ENCODE measurements at places on chromosomes 5 and 9. TPM values are rescaled to one million over a fixed set of nuclear protein-coding genes. Genes with fewer than 3 reads are reported as not detected.

DNA sequence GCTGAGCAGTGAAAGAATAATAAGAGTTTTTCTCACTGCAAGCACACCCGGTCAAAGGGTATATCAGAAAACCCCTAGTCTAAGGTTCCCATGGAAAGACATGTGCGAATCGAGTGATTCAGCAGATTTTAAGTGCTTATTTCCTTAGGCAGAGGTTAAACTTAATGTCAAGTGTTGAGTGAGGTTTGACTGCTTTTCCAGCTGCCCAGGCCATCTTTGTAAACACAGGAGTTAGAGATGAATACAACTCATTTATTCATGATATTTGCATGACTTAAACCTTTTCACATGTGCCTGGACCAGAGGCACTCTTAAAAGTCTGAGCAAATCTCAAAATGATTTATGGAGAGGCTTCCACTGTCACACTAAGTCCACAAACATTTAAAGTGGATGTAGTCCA lies 137.8 kb upstream of the RGMB start:
- DNase-seq = no peak
- no peak overlapping the region for H3K27ac ChIP-seq
- peaks cover 22% of the 10 kb centered on the region for H3K4me1 ChIP-seq
- H3K36me3 ChIP-seq = no peaks in the 10 kb centered on the region
- H3K4me3 ChIP-seq = no peak overlapping the region

GRCh38 chr9:133468777-133469421 lies 9.1 kb downstream of the CACFD1 start:
- H3K4me3 ChIP-seq = no peak overlapping the region
- no peaks in the 10 kb centered on the region for H3K36me3 ChIP-seq
- DNase-seq = no peak
- no peak overlapping the region for H3K27ac ChIP-seq
- no peaks in the 10 kb centered on the region for H3K4me1 ChIP-seq

DNA sequence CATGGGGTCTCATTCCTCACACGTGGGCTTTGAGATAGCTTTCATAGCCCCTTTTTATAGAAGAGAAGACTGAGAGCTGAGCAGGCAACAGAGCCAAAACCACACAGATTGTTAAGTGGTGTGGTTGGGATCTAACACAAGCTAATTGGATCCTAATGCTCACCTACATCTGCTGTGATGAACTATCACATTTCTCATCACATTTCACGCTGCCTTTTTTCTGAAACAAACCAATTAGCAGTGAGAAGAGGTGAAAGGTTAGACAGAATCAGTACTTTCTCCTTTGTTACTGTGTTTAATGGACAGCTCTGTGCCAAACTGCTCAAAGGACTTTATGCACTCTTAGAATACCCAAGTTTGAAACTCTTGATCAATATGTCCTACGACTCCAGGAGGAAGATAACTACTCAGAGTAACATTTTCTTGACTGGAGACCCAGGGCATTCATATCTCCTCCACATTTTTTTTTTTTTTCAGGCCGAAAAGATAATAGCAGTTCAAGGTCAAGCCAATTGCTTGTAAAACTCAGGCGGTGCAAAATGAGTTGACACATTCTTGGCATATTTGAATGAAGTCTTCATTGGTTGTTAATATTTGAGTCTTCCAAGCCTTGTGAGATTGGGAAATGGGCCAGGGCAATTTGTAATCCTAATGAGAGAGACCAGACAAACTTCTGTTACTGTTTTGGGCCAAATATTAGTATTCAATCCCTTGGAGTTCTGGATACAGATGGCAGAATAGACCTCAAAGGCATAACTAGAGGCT lies 138.4 kb downstream of the KCTD16 start:
- no peaks in the 10 kb centered on the region for H3K27me3 ChIP-seq
- DNase-seq = no peak
- H3K36me3 ChIP-seq = no peaks in the 10 kb centered on the region
- H3K4me1 ChIP-seq = no peaks in the 10 kb centered on the region

- no peak overlapping the region for H3K27ac ChIP-seq
- no peaks in the 10 kb centered on the region for H3K27me3 ChIP-seq
- peaks cover 7% of the 10 kb centered on the region for H3K4me1 ChIP-seq
- DNase-seq = peak; percentile 32
- no peak overlapping the region for H3K4me3 ChIP-seq
Measured at GRCh38 chr5:123351240-123351639, 72.0 kb downstream of the CEP120 start.

DNA sequence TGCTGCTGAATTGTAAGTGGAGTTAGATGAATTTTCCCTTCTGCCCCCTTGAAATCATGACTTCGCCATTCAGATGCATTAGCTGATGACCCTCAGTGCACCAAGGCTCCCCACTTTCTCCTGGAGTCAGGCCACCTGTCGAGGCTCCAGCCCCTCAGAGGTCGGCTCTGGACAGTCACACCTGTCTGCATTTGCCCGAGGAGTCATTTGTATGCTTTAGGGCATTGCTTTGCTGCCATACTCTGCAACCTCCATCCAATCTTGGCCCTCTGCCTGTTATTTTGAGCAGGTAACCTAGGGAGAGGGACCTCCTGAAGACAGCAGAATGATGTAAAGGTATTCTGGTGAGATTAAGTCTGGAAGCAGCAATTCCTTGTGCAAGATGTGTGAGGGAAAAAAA lies 144.8 kb downstream of the MACROH2A1 start:
- no peak for DNase-seq
- H3K27ac ChIP-seq = no peak overlapping the region
- H3K27me3 ChIP-seq = no peaks in the 10 kb centered on the region
- H3K4me1 ChIP-seq = no peaks in the 10 kb centered on the region
- no peaks in the 10 kb centered on the region for H3K36me3 ChIP-seq

DNA sequence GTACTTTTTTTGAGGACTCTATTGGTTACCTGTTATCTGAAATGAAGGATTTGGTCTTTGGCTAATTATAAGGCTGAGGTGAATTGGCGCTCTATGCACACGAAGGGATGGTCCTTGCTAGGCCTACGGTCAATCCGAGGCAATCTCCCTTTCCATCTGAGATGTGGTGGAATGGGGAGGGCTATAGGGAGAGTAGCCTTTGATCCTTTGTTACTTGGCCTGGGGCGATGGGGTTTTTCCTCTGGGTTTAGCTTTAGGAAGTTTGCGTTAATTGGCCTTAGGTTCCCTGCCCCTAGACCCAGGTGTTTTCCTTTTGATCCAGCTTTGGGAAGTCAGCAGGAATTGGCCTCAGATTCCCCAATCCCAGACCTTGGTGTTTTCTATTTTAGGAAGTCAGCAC lies 102.1 kb upstream of the C9orf72 start:
- DNase-seq = no peak
- no peak overlapping the region for H3K4me3 ChIP-seq
- H3K36me3 ChIP-seq = no peaks in the 10 kb centered on the region
- H3K4me1 ChIP-seq = no peaks in the 10 kb centered on the region
- no peak overlapping the region for H3K27ac ChIP-seq
- H3K27me3 ChIP-seq = no peaks in the 10 kb centered on the region

DNA sequence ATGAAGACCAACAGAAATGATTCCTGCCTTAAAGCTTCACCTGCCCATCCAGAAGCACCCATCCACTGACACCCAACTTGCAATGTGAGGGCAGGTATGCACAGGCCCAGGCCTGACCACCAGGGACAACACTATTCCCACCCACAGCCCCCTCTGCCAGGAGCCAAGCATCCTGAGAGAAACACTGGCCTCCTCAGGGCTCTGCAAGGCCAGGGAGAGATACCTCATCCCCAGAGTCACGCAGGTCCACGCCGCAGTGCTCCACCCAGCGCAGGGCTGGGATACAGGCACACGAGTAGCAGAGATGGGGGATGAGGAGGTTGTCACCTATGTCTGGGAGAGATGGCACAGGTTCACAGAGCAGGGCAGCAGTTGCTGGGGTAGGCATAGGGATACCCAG lies 99.4 kb downstream of the PSD2 start:
- H3K27ac ChIP-seq = no peak overlapping the region
- H3K4me3 ChIP-seq = no peak overlapping the region
- H3K4me1 ChIP-seq = no peaks in the 10 kb centered on the region
- H3K27me3 ChIP-seq = no peaks in the 10 kb centered on the region

DNA sequence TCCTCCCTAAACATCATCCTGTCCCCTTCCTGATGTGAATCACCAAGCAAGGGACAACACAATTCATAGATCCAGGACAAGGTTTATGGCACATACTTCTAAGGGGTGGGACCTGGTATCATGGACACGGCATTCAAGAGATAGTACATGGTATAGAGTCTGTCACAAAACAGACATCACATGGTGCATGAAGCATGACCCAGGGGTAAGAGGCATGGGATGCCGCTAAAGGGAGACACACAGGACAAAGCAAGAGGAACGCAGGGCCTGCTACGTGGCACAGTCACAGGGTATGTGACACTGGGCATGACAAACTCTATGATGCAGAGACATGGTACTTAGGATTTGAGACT lies 20.7 kb downstream of the GSN start:
- DNase-seq = no peak
- peak overlapping the region; percentile 99 for H3K27ac ChIP-seq
- peaks cover 33% of the 10 kb centered on the region for H3K4me1 ChIP-seq
- no peak overlapping the region for H3K4me3 ChIP-seq

GRCh38 chr5:179270581-179271427 lies 74.5 kb downstream of the ADAMTS2 start:
- peaks cover 7% of the 10 kb centered on the region for H3K27me3 ChIP-seq
- no peak overlapping the region for H3K4me3 ChIP-seq
- no peak for DNase-seq
- no peaks in the 10 kb centered on the region for H3K4me1 ChIP-seq
- no peak overlapping the region for H3K27ac ChIP-seq
- H3K36me3 ChIP-seq = no peaks in the 10 kb centered on the region

GRCh38 chr5:123785162-123786071 lies 273.4 kb downstream of the CSNK1G3 start:
- no peaks in the 10 kb centered on the region for H3K27me3 ChIP-seq
- no peak overlapping the region for H3K27ac ChIP-seq
- H3K4me3 ChIP-seq = no peak overlapping the region
- DNase-seq = peak; percentile 66

DNA sequence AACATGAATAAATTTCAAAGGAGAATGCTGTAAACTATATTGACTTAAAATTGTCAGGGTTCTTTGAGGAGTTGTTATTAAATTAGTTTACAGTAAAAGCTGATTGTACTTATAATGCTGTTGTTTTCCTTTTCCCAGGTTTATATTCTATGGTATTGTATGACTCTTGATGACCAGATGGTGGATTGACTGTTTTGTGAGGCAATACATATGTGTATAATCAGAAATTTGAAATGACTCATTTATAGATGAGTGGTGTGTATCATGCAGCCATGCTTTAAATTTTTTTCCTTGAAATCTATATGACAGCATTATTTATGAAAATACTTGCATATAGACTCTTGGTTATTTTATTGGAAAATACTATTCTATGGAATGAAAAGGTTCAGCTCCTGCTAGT lies 195.3 kb downstream of the CNTLN start:
- H3K4me3 ChIP-seq = no peak overlapping the region
- H3K27ac ChIP-seq = no peak overlapping the region

GRCh38 chr5:96079075-96079474 lies 117.4 kb upstream of the ELL2 start:
- DNase-seq = peak; percentile 92
- no peaks in the 10 kb centered on the region for H3K27me3 ChIP-seq
- peak overlapping the region; percentile 69 for H3K27ac ChIP-seq
- peaks cover 52% of the 10 kb centered on the region for H3K4me1 ChIP-seq

DNA sequence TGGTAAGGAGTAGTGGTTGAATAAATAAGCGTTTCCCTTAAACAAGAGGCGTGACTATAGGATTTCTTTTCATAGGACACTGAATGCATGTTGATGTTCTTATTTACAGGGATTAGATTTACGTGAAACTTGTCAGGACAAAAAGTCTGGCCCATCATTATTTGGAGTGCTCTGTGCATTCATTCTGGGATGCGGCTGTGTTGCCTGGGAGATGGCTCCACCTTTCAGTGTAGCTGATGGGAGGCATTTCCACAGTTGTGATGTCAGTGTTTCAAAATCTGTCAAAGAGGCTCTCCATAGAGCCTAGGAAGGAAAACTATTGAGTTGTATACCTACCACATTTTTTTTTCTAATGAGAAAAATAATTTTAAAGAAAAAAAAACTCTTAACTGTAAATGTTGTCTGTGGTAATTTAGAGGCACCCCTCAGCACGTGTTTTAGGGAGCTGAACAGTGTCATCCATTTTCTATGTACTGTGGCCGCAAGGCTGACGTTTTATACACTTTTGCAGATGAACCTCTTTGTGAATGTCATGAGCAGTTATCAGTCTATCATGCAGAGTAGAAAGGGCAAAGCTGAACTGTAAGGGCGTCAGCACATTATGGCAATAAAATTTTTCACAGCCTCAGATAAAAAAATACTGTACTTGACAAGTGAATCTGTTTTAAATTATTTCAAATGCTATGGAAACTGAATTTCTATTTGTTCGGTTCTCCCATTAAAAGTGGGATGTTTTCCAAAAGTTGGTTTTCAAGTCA lies 202.7 kb downstream of the PBX3 start:
- H3K27ac ChIP-seq = no peak overlapping the region
- H3K4me1 ChIP-seq = peaks cover 11% of the 10 kb centered on the region
- no peak for DNase-seq
- no peak overlapping the region for H3K4me3 ChIP-seq
- H3K27me3 ChIP-seq = no peaks in the 10 kb centered on the region
- H3K36me3 ChIP-seq = no peaks in the 10 kb centered on the region

DNA sequence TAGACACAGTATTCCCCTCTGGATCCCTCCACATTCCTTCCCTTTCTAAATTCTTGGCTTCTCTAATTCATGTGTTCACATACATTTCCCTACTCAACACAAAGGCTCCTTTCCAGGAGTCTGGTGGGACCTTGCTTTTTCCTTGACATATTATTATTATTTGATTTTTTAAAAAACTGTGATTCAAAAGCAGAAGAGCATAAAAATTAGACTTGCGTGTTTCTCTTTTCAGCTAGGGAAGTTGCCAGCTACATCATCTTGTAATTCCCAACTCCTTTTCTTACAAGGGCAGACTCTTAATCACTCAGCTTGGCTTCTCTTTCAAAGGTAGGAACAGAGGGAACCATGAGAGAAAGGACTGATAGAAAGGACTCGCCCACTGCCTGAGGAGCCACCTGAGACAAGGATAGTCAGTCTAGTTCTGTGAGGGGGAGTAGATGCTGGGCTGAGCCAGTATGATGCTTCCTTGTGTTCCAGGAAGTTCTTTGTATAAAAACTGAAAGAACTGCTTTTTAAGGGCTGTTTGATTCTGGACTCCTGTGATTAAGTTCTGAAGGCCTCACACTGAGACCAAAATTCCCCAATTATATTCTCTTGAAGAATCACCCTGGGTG lies 51.0 kb upstream of the DPYSL3 start:
- peaks cover 3% of the 10 kb centered on the region for H3K4me1 ChIP-seq
- no peak overlapping the region for H3K4me3 ChIP-seq
- DNase-seq = no peak
- no peak overlapping the region for H3K27ac ChIP-seq

Gene CKMT2
- not detected for total RNA-seq

Gene OR1L1
- not detected for total RNA-seq

Gene SLC25A48
- not detected for total RNA-seq

Gene C9orf50
- not detected for total RNA-seq

Gene CDH6
- total RNA-seq = 1.8 TPM

Gene KIAA0825
- total RNA-seq = 0.23 TPM

Gene FST
- 403 TPM for total RNA-seq

All from PC-3 (cell line).